Mononuclear cell (primary cell): ENCODE measurements at places on chromosomes 12 and 14. TPM values are rescaled to one million over a fixed set of nuclear protein-coding genes. Genes with fewer than 3 reads are reported as not detected.

LRP1-AS gene
- total RNA-seq, result not detected

SLC10A1 gene
- total RNA-seq, result not detected

PPP1R1A gene
- total RNA-seq, result not detected

FOXN4 gene
- total RNA-seq, result not detected
